Fibroblast of villous mesenchyme (primary cell): ENCODE measurements at places on chromosomes 11 and 22. TPM values are rescaled to one million over a fixed set of nuclear protein-coding genes. Genes with fewer than 3 reads are reported as not detected.

FOXRED2 gene
- total RNA-seq = 9.7 and 10.4 TPM in 2 replicates

POU2AF3 gene
- not detected in 2 replicates for total RNA-seq

PRRG4 gene
- under 0.01 TPM in 2 replicates for total RNA-seq

IGLL1 gene
- total RNA-seq = not detected in 2 replicates

SYCE3 gene
- total RNA-seq = not detected in 2 replicates

C11orf65 gene
- 0.64 and 0.86 TPM in 2 replicates for total RNA-seq

TRIM64C gene
- total RNA-seq = not detected in 2 replicates

SCUBE2 gene
- 0.97 and 1.3 TPM in 2 replicates for total RNA-seq

SUN2 gene
- 64.3 and 99.9 TPM in 2 replicates for total RNA-seq

TMEM9B gene
- total RNA-seq = 25.4 and 43.2 TPM in 2 replicates

OR10A2 gene
- total RNA-seq = not detected in 2 replicates

VWCE gene
- 1.3 and 2.2 TPM in 2 replicates for total RNA-seq

DEUP1 gene
- total RNA-seq = not detected in 2 replicates

OR52I2 gene
- not detected in 2 replicates for total RNA-seq

PKDREJ gene
- total RNA-seq = not detected in 2 replicates

ZNF214 gene
- total RNA-seq = 2.6 and 3.2 TPM in 2 replicates

TMEM191B gene
- 1.3 and 2.3 TPM in 2 replicates for total RNA-seq

ANO9 gene
- total RNA-seq = not detected in 2 replicates

GRCh38 chr11:108286370-108286769 lies 63.5 kb downstream of the ATM start:
- no peak for DNase-seq

GRCh38 chr11:68117853-68118470 lies 3.2 kb downstream of the CHKA start:
- no peak for DNase-seq

- peak; percentile 78 for DNase-seq
Observed at GRCh38 chr11:34168642-34169420, 63.4 kb downstream of the NAT10 start.

DNA sequence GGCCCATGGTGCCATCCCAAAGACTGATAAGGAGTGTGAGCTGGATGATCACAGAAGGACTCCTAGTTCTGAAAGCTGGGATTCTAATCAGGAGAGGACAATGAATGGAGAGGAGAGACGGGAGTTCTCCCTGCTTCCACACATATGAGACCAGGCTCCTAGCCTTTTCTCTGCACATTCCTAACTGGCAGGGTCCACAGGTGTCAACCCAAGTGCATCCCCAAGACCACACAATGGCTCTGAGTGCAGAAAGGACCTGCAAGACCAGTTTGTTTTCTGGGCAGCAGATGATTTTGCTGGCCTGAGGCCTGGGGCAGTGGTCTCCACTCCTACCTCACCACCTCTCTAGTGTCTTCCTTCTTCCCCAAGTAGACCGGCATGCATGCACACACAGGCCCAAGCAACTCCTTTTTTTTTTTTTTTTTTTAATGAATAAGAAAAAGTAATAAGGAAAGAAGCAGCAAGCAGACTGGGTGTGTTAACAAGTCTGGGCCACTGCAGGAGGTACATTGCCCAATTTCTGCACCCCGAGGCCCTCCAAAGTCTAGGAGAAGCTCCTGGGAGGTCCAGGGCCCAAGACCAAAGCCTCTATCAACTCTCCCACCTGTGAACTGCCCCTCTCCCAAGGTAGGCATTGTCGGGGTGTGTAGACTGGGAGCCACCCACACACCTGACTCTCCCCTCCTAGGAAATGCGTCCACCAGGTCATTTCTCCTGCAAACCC lies 1.2 kb upstream of the TSKU start:
- DNase-seq = no peak

DNA sequence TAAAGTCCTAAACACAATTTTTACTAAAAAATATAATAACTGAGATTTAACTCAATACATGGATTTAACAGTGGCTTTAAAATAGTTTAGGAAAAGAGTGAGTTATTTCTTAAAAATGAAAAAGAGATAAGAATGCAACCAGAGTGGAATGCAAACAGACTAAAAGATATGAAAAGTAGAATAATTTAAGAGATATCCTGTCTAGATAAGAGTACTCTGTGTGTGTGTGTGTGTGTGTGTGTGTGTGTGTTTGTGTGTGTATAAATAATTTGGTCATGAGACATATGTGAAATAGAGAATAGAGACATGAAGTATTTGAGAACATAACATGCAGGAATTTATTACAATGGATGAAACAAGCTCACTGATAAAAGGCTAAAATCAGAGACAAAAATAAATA lies 986.9 kb upstream of the CHORDC1 start:
- DNase-seq = no peak

GRCh38 chr22:42692239-42693054 lies 28.2 kb downstream of the A4GALT start:
- no peak for DNase-seq

DNA sequence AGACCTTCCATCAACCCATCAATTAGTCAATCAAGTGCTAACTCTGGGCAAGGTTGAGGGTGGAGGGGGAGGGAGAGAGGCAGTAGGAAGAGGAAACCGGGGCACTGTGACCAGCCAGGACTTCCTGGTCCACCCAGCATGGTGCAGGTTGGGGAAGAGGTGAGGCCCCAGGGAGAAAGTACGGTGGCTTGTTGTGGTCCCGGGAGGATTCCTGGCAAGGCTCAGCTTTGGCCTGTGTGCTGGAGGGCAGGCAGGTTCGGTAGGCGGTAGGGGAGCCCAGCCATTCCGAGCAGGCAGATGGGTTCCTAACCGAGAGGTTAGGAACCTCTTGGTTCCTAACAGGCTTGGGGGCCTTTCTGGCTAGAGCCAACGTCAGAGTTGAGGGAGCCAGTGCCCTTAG lies 10.8 kb downstream of the ST14 start:
- DNase-seq = no peak

GRCh38 chr22:31650391-31650790 lies 11.6 kb downstream of the PISD start:
- DNase-seq = peak; percentile 93

DNA sequence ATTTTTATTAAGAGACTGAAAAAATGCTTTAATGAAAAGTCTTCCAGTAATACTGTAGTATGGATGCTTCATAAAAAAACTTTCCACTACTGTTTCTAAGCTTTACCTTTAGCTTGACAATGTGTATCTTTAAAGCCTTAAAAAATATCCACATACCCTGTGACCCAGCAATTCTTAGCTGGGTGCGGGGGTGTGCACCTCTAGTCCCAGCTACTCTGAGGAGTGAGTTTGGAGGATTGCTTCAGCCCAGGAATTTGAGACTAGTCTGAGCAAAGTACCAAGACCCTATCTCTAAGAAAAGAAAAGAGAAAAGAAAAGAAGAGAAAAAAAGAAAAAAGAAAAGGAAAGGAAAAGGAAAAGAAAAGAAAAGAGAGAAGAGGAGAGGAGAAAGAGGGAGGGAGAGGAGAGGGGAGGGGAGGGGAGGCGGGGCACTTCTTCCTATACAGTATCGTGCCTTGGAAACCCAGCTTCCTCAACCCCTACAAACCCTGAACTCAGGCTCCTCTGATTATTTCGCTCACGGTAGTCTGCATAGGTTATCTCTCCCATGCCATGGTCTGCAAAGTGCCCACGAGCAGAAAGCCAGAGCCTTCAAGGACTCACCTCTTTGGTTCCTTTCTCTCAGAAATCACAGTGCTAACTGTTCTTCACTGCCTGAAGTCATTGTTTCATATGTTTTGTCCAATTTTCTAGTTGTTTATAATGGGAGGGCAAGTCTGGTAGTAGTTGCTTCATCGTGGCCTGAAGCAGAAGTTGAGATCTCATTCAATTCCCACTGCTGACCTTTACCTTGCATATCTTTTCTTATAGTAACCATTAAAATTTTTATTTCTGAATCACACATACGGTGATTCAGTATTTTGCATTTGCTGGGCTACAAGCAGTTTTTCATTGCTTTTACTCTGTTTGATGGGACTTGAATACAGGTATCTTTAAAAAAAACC lies 82.2 kb downstream of the FAM83F start:
- peak; percentile 19 for DNase-seq

DNA sequence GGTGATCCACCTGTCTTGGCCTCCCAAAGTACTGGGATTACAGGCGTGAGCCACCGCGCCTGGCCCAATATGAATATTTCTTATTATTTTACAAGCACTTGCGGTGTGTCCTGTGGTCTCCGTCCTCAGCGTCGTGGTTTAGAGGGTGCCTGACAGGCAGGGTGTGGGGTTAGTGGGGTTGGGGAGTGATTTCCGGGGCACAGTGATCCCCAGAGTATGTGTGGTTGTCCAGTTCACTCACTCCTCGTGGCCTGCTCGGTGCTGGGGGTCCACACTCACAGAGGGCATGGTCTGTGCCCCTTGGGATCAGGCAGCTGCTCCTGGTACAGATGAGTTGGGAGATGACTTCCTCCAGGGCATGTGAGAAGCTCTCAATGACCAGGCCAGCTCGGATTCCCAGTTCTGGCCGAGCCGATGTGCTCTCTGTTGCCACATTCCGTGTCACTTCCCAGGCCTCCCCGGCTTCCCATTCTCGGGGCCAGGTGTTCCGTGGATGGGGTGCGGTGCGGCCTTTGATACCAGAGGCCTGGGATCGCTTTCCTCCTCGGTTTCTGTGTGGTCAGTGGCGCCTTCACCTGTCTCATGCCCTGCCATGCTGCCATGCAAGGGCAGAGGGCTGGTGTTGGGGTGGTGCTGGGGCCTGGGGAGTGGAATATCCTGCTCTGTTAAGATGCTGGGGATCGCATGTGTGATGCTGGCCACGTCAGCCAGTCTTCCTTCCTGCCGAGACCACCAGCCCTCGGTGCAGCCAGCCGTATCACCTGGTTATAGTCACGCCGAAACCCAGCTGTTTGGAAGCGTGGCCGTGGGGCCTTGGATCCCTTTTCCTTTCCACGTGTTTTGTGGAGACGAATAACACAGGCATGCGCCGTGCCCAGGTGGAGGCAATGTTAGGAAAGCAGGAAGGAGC lies 39.6 kb downstream of the PARVB start:
- DNase-seq = no peak

- DNase-seq = no peak
Observed at GRCh38 chr11:8656291-8656690, 26.2 kb downstream of the TRIM66 start.

GRCh38 chr22:20650294-20651207 lies 123.4 kb upstream of the SERPIND1 start:
- DNase-seq = peak; percentile 19

GRCh38 chr11:121716060-121716459 lies 263.3 kb upstream of the SORL1-AS1 start:
- DNase-seq = peak; percentile 75

GRCh38 chr22:23825246-23825905 lies 13.4 kb downstream of the DERL3 start:
- DNase-seq = no peak

GRCh38 chr11:108093128-108093904 lies 28.1 kb upstream of the ACAT1 start:
- peak; percentile 92 for DNase-seq

- DNase-seq = peak; percentile 94
Observed at GRCh38 chr11:120334894-120335462, 1.2 kb upstream of the ARHGEF12 start.

DNA sequence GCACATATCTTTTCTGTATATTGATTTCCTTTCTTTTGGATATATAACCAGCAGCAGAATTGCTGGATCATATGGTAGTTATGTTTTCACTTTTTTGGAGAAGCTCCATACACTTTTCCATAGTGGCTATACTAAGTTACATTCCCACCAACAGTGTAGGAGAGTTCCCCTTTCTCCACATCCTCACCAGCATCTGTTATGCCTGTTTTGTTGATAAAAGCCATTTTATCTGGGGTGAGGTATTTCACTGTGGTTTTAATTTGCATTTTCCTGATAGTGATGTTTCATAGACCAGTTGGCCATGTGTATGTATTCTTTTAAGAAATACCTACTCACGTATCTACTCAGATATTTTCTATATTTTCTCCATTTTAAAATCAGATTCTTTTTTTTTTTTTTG lies 419.3 kb upstream of the FAT3 start:
- DNase-seq = no peak

DNA sequence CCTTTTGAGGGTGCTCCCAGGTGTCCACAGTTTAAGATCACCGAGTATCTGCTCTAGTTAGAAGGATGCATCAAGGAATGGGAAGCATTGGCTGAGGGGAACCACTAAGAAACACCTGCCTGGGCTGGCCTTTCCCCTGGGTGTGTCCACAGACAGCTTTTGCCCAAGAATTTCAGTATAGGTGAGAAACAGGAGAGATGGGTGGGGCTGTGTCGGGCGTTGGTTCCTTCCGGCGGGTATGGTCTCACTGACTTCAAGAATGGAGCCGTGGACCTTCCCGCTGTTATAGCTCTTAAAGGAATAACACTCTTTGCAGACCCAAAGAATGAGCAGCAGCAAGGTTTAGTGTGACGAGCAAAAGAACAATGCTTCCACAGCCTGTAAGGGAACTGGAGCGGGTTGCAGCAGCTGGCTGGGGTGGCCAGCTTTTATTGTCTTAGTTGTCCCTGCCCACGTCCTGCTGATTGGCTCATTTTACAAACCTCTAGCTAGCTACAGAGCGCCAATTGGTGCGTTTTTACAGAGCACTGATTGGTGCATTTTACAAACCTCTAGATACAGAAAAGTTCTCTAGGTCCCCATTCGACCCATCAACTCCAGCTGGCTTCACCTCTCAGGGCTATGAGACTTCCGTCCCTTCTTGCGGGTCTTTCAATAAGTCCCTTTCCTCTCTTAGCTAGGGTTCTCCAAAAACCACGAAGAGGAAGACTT lies 2.4 kb downstream of the FADS1 start:
- DNase-seq = no peak

- no peak for DNase-seq
Observed at GRCh38 chr11:2435288-2436012, 8.9 kb downstream of the TRPM5 start.

GRCh38 chr22:20015971-20016733 lies 471 bp downstream of the ARVCF start:
- no peak for DNase-seq

- no peak for DNase-seq
Observed at GRCh38 chr22:25829808-25830777, 88.1 kb downstream of the MYO18B start.

DNA sequence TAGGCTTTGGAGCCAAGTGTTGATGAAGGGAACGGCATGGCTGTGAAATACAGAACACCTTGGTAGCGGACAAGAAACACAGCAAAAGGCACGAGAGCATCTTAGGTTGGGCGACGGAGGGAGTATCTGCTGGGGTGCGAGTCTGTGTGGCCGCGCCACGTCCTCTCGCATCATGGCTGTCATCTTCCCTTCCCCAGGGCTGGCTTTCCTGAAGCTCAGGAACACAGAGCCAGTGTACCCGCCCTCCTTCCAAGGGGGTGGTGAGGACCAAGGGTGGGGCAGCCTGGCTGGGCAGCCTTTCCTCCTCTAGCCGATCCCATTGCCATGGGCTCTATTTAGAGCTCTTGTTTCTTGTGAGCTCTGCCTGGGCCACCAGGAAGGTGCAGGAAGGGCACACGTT lies 154.4 kb downstream of the FEZ1 start:
- no peak for DNase-seq

DNA sequence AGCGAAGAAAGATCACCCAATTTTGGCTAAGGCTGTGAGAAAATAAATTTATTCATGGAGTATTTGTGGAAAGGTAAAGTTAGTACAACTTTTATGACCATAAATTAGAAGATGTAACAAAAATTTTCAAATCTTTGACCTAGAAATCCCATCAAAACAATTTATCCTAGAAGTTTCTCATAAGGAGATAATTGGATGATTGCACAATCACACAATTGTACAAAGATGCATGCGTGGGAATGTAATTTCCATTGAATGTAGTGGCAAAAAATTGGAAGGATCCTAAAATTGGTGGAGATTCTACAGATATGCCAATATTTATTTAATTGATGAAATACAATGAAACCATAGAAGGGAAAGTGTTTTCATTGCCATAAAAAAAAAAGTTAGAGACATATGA lies 11.6 kb downstream of the SRPRA start:
- peak; percentile 19 for DNase-seq

- no peak for DNase-seq
Observed at GRCh38 chr11:47850337-47850736, 2.2 kb upstream of the NUP160 start.
